ENCODE measurements at places on chromosomes 7 and 10.

DNA sequence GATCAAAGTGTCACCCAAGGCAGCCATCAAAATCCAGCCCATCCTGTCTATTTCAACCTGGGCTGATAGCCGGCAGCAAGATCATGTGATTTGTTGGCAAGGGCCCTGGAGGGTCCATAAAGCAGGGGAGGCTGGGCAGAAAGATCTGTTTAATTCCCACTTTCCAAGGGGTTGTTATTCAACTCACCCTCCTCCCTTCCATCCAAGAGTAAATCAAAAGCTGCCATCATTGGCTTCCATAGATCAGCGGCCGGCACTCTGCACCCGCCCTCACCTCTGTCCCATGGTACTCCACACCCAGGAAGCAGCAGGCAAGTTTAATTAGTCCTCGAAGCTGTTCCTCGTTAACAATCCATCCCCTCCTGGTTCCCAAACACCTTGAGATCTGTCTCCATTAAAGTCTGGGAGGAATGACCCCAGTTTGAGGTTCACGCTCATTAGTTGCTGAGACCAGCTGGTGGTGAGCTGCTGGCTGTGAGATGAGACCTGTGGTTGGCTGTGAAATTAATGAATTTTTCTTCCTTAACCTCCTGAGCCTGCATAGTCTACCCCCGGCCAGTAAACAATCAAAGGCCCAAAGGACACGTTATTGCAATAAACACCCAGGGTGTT, 120.6 kb upstream of the CHST15 start:
- peak; percentile 56 for DNase-seq

DNA sequence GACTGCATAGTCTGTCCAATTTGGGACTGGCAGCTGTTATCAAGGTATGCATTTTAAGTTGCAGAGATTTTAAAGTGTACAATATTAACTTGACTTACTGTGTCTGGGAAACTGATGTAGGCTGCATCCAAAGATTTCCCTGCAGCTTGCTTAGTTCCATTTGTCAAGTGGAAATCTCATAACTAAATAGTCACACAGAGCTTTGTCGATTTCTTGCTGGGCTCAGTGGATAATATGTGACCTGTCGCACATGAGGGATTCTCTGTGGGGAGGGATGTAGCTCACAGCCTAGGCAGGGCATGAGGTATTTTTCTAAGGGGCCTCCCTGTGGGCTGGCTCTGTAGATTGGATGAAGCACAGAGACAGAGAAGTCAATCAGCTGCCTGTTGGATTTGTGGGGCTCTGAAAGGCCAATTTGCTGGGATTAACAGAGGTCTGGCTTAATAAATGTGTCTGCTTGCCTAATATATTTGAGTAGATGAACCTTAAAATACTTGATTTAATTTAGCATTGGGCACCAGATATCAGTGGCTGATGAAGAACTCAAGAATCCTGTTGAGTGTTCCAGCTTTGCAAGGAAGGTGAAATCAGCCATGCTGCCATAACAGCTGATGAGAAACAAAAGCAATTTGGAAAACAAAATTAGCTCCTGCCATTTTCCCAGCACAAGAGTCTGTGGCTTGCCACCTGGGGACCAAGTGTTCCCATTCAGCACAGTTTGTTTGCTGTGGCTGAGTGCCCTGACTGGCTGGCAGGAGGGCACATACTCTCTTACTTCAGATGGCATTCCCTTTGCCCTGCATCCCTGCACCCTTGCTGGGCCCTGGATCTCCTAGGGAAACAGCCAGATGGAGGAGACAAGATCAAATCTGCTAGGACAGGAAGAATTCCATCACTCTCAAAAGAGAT, 598.5 kb downstream of the SORCS3 start:
- peak; percentile 64 for DNase-seq

GRCh38 chr10:88791924-88792323, 10.6 kb upstream of the LIPM start:
- DNase-seq: no peak

DNA sequence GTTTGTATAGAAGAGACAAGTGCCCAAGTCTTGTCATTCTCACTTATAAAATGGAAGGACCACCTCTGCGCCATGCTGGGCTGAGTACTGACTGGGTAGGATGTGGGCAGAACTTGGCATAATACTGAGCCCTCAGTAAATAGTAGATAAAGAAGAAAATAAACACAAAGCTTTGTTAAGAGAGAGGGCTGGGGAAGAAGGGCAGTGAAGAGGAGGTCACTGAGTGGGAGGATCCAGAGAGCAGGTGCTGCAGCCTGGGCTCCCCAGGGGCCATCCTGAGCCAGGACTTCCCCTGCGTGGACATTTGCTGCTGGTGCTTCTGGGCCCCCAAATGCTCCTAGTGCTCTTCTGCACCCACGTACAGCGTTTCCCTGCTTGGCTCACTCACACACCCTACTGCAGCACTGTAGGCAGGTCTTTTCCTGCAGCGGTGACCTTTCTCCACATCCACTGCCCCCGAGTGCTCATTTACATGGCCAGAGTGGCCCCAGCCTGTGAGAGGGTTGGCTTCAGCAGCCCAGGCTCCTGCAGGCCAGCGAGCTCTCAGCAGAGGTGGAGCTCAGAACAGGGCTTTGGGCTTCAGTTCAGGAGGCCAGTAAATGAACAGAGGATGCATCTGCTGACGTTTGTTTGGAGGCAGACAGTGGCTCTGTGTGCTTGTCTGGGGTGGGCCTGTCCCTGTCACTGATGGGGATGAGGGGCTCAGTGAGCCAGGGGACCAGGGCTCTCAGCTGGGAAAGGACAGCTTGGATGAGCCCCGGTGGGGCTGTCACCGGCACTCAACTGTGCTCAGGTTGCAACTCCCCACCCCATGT, 164.6 kb downstream of the ADARB2 start:
- DNase-seq: no peak

GRCh38 chr7:57653262-57653830, 203.4 kb downstream of the ZNF716 start:
- DNase-seq: no peak

DNA sequence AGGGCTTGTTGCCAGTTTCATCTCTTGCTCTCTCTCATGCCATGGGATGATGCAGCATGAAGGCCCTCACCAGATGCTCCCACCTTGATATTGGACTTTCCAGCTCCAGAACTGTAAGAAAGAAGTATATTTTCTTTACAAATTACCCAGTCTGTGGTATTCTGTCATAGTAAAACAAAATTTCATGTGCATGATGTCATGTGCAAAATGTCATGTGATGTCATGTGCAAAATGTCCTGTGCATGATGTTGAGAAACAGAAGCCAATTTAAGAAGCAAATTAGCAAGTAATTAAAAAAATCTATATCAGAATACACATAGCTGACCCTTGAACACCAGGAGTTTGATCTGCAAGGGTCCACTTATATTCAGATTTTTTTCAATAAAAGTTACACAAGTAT, 56.6 kb downstream of the DNAJC1 start:
- no peak for DNase-seq

- DNase-seq: no peak
These were observed 225.0 kb downstream of the CACNB2 start for GRCh38 chr10:18364987-18365775.

DNA sequence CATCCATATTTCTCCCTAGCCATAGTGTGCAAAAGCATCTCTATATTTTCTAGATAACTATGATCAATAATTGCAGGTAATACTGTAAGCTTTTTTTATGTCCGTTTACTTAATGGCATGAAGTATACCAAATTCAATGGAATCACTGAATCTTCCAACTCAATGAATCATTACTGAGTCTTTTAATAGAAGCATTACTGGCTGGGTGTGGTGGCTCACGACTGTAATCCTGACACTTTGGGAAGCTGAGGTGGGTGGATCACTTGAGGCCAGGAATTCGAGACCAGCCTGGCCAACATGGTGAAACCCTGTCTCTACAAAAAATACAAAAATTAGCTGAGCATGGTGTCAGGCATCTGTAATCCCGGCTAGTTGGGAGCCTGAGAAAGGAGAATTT, 372.5 kb downstream of the BMPER start:
- DNase-seq: no peak

DNA sequence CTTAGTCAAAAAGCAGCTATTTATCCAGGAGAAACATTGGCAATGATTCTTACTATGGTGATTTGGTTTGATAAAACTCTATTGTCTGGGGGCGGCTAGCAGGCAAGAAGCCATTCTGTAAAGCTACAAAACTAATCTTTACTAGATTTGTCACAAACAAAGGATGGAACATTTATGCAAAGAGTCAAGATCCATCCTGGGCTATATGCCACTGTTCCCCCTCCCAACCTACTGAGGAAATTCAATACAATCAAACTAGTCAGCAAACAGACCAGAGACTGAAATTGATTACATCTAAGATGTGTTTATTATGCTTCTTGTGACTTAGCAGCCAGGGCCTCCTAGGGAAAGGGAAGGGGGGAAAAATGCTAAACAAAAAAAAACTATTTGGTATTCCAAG, 397.6 kb downstream of the GPAM start:
- peak; percentile 48 for DNase-seq

- DNase-seq: peak; percentile 37
These were observed 369.6 kb downstream of the KCNMA1 start for GRCh38 chr10:77267703-77268675.
